ENCODE measurements at places on chromosomes 5 and 9.

GRCh38 chr5:68732251-68732650 is 361.6 kb upstream of the SLC30A5 start:
- H3K36me3 ChIP-seq = no peaks in the 10 kb centered on the region
- peaks cover 15% of the 10 kb centered on the region for H3K4me1 ChIP-seq
- no peak overlapping the region for H3K4me3 ChIP-seq
- no peaks in the 10 kb centered on the region for H3K27me3 ChIP-seq
- H3K27ac ChIP-seq = peak overlapping the region; percentile 93

DNA sequence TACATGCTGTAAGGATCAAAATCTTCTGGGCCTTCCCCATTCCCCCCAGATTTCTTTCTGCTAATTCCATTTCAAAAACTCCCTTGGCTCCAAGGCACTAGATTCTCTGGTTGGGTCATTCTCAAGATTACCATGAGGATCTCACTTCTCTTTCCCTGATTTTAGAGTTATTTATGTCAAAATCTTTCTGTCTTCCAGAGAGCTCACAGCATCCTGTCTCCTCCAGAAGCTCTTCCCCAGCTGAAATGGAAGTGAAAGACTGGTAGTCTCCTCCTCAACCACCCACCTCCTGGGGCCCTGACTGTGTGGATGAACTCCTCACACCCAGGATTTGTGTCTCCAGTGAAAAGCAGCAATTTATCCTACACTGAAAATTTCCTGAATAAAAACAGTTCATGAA is 11.9 kb upstream of the ZNF366 start:
- no peaks in the 10 kb centered on the region for H3K27me3 ChIP-seq
- no peaks in the 10 kb centered on the region for H3K4me1 ChIP-seq
- no peaks in the 10 kb centered on the region for H3K36me3 ChIP-seq
- no peak overlapping the region for H3K27ac ChIP-seq
- no peak for DNase-seq
- no peak overlapping the region for H3K4me3 ChIP-seq

- H3K27ac ChIP-seq = no peak overlapping the region
- H3K36me3 ChIP-seq = no peaks in the 10 kb centered on the region
- no peaks in the 10 kb centered on the region for H3K27me3 ChIP-seq
- H3K4me1 ChIP-seq = no peaks in the 10 kb centered on the region
- H3K4me3 ChIP-seq = no peak overlapping the region
Measured at GRCh38 chr5:160036884-160037283, 27.9 kb downstream of the TTC1 start.

DNA sequence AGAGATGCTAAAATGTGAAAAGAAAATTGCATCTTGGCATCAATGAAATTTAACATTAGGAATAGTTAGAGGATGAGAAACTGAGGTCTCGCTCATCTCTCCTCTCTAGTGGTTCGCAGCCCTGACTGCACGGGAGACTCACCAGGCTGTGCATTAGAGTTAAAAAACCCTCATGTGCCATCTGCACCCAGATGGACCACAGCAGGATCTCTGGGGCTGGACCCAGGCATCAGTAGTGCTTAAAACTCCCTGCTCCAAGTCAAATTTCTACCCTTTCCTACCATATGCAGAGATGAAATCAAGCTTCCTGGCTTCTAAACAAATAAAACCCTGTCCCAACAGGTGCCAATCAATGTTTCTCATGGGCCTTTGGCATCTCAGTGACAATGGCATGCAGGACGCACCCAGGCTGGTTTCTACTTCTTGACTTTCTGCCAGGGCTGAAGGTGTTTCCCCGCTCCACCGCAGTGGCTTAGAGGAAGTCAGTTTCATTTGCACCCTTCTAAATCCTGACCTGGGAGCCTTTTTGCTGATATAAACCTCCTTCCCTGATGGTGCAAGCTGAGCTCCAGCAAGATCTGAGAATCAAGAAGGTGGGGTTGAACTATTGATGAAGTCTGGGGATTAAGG is 132.6 kb downstream of the NSG2 start:
- H3K36me3 ChIP-seq = no peaks in the 10 kb centered on the region
- H3K27me3 ChIP-seq = no peaks in the 10 kb centered on the region
- H3K4me1 ChIP-seq = no peaks in the 10 kb centered on the region
- H3K27ac ChIP-seq = no peak overlapping the region
- no peak for DNase-seq

GRCh38 chr5:149392718-149393117 is 13.6 kb upstream of the IL17B start:
- H3K4me1 ChIP-seq = peaks cover 11% of the 10 kb centered on the region
- H3K4me3 ChIP-seq = no peak overlapping the region
- no peak overlapping the region for H3K27ac ChIP-seq
- H3K36me3 ChIP-seq = no peaks in the 10 kb centered on the region
- H3K27me3 ChIP-seq = no peaks in the 10 kb centered on the region

DNA sequence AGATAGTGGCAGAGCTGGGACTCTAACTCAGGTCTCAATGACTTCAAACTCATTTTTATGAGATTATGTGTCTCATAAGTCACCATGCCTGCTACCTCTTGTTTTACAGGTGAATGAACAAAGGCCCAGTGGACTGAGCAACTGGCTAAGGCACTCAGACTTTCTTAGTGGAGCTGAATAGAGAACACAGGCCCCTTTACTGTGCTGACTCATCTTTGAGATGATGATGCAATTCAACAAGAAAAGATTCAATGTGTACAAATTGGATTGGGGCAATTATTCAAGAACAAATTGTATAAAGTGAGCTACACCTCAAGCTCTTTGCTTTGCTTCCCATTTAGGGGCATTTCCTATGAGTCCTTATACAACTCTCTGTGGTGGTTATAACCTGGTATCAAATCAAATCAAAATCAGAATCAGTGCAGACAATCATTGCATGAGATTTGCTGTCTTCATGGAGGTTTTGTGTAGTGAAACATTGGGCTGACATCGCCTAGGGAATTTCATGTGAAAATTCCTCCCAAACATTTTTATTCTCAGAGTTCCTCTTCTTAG is 84.3 kb upstream of the PPP2R2B start:
- no peaks in the 10 kb centered on the region for H3K36me3 ChIP-seq
- no peaks in the 10 kb centered on the region for H3K27me3 ChIP-seq
- H3K4me1 ChIP-seq = no peaks in the 10 kb centered on the region
- H3K27ac ChIP-seq = no peak overlapping the region
- DNase-seq = no peak
- no peak overlapping the region for H3K4me3 ChIP-seq

DNA sequence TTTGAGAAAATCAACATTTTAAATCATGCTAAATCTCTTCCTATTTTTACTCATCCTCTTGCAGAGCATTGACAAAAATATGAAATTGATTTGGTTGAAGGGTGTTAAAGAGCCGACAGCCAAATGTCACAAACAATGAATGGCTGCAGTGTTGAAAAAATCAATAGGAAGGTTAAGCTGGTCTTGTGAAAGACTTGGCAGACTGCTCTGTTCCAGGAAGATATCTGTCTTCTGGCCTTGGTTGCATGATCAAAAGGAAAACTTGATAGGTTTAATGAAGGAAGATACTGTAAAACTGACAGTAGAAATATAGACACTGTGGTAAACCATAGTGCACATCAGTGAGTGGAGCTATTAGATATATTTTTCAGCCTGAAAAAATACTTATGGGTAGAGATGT is 103.6 kb downstream of the PBX3 start:
- DNase-seq = no peak
- H3K27me3 ChIP-seq = no peaks in the 10 kb centered on the region
- no peak overlapping the region for H3K4me3 ChIP-seq
- no peak overlapping the region for H3K27ac ChIP-seq
- no peaks in the 10 kb centered on the region for H3K4me1 ChIP-seq

DNA sequence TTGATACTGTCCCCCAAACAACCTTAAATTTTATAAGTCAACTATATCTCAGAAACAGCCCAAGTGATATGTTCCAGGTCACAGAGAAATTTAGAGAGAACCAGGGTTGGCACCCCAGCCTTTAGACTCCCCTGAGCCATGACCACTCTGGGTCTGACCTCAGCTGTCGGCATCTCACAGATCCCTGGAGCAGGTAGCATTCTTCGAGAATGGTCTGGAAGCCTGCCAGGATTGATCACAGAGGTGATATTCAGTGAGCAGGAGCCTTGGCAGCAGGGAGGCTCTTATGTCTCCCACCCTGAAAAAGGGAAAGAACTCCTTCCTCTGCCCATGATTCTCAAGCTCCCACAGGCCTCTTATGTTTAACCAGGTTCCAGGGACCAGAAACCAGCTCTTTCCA is 58.2 kb downstream of the PLK2 start:
- H3K36me3 ChIP-seq = no peaks in the 10 kb centered on the region
- H3K27me3 ChIP-seq = no peaks in the 10 kb centered on the region
- H3K27ac ChIP-seq = no peak overlapping the region
- H3K4me1 ChIP-seq = no peaks in the 10 kb centered on the region
- no peak for DNase-seq

DNA sequence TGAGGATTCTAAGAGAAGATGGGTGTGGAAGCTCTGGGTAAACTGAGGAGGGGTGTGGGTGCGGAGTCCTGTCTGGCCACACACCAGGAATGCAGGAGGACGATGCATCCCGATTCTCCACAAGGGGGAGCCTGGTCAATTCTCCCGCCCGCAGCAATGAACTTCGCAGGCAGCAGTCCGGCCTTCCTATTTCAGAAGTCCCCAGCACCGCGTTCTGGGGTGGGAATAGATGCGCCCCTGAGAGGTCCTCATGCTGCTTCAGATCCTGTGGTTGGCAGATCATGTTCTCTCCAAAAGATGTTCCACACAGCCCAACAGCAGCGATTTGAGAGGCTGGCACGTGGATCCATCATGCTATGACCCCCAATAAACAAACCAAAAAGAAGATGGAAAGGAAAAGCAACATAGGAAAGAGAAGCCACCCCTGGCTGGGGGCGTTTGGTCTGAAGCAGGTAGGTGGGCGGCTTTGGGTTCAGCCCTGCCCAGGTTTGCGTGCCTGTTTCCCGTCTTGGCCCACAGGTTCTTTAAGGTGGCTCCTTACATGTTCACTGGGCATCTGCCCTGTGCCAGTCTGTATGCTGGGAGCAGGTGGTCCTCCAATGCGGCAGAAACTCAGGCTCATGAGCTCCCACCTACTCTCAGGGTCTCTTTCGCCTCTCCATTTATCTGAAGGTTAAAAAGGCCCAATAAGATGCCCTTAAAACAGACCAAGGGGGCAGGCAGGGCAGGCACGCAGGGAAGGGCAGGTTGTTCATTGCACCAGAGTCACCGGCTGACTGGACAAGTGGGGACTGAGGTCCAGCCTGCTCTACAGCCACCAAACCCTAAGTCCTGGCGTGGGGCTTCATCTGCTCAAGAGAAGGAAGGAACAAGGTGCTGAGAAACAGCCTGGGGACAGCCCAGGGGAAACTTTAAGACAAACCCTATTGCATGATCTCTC is 171.6 kb downstream of the PAX5 start:
- no peaks in the 10 kb centered on the region for H3K36me3 ChIP-seq
- no peaks in the 10 kb centered on the region for H3K4me1 ChIP-seq
- no peak overlapping the region for H3K4me3 ChIP-seq

GRCh38 chr5:54518818-54519508 is 1.4 kb downstream of the SNX18 start:
- peak overlapping the region; percentile 96 for H3K4me3 ChIP-seq
- DNase-seq = no peak
- H3K4me1 ChIP-seq = no peaks in the 10 kb centered on the region
- no peaks in the 10 kb centered on the region for H3K27me3 ChIP-seq
- peak overlapping the region; percentile 90 for H3K27ac ChIP-seq
- H3K36me3 ChIP-seq = no peaks in the 10 kb centered on the region

- no peak for DNase-seq
- no peak overlapping the region for H3K4me3 ChIP-seq
- no peaks in the 10 kb centered on the region for H3K27me3 ChIP-seq
Measured at GRCh38 chr9:1184146-1184545, 134.0 kb downstream of the DMRT2 start.
